Stimulated activated CD8-positive, alpha-beta memory T cell treated with anti-CD3 and anti-CD28 coated beads, Interleukin-15, amount 100 ng/mL, for 4 hours (primary cell): ENCODE measurements at places on chromosomes 2 and 18.

GRCh38 chr2:200405599-200406298 is 99.3 kb downstream of the SPATS2L start:
- no peak for DNase-seq

GRCh38 chr2:214244847-214245246 is 166.0 kb upstream of the VWC2L start:
- no peak for DNase-seq

DNA sequence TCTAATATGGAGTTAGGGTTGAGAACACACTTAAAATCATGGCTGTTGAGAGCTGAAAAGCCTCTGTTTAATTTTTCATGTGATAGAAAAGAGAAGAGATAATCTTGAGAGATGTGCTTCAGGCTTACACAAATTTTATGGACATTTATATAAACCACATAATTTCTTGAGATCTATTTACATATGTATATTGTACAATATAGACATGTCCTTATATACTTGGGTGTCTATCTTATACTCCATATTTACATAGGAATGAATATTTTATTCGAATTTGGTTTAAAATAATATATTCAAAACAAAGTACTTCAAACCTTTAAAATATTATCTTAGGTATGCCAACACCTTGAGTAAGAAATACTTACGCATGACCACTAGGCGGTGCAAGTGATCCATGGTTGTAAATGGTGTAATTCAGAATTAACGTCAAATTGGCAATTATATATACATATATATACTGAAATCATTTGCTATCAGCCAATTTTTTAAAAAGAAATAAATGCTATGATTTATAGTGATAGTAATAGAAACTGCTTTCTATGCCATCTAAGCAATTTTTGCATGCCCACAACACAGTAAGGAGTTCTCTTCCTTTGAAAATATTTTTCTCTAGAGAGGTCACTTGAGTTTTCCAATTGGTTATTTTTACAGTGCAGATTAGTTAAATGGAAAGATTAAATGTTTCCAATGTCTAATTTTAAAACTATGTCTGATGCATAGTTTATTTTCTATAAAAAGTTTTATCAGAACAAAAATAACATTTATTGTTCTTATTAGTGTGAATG is 37.6 kb upstream of the SPAG16 start:
- DNase-seq: peak; percentile 8

DNA sequence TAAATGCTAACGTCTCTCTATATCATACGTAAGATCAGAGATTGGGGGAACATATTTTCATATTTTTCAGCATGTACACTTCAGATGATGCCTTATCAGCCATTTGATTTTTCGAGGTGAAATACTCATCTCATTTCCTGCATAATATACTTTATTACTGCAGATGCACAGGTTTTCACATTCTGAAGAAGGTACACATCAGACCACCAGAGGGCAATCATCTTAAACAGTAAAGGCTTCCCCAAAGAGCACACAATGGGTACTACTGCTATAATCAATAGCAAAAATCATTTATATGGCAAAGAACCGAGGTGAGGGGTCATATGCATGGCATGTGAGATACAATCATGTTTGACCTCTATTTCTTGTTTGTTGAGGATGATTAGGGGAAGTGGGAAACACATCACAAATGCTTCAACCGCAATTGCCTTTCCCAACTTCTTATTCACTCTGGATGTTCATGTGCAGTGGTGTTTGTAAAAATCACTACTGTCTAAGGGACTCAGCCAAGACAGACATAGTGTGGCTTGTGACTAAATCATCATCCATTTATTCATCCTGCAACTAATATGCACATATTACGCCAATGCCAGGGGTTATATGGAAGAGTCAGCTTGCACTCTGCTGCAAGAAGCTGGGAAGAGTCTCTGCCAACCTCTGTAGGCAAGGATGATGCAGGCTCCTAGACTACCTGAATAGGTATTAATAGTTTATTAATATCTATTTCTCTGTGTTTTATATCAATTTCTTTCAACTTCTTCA is 118.7 kb downstream of the EPB41L3 start:
- no peak for DNase-seq

- DNase-seq: no peak
Observed at GRCh38 chr2:153828335-153828734, 43.4 kb upstream of the GALNT13 start.
